ENCODE measurements at places on chromosomes 6 and 20.

GRCh38 chr6:7200598-7201443, 93.1 kb downstream of the RREB1 start:
- no peak for DNase-seq
- no peaks in the 10 kb centered on the region for H3K4me1 ChIP-seq
- no peaks in the 10 kb centered on the region for H3K27me3 ChIP-seq
- no peak overlapping the region for H3K27ac ChIP-seq
- H3K36me3 ChIP-seq: no peaks in the 10 kb centered on the region

DNA sequence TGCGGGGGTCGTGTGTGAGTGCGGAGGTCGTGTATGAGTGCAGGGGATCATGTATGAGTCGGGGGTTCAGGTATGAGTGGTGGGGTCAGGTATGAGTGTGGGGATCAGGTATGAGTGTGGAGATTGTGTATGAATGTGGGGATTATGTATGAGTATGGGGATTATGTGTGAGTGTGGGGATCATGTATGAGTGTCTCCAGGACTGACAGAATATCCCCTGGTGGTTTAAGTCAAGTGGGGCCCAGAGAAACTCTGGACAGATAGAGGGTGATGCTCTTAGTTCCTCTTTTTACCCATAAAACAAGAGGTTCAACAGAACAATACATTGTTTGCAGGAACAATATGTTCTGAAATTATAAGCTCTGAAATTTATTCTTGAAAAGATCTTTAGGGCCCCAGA, 131.9 kb downstream of the UST start:
- H3K27ac ChIP-seq: peak overlapping the region; percentile 23
- H3K4me3 ChIP-seq: no peak overlapping the region

GRCh38 chr6:142561511-142562265, 259.9 kb downstream of the ADGRG6 start:
- H3K27ac ChIP-seq: no peak overlapping the region
- H3K27me3 ChIP-seq: no peaks in the 10 kb centered on the region
- no peak overlapping the region for H3K4me3 ChIP-seq
- DNase-seq: no peak

DNA sequence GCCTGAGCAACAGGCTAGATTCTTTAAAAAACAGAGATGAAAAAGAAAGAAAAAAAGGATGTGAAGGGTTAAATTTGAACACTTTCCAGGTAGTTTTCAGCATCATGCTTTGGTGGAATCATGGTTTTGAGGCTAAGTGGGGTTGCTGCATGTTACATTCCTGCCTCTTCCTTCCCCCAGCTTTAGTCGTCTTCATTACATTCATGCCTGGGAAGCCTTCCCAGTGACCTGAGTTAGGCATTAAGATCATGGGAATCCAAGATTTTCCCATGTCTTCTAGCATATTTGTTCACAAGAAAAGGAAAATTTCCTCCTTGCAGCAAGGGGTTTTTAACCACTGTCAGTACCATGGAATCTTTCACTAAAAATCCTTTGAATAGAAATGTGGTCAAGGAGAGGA, 12.0 kb downstream of the TPX2 start:
- no peaks in the 10 kb centered on the region for H3K27me3 ChIP-seq
- no peaks in the 10 kb centered on the region for H3K36me3 ChIP-seq
- DNase-seq: no peak

DNA sequence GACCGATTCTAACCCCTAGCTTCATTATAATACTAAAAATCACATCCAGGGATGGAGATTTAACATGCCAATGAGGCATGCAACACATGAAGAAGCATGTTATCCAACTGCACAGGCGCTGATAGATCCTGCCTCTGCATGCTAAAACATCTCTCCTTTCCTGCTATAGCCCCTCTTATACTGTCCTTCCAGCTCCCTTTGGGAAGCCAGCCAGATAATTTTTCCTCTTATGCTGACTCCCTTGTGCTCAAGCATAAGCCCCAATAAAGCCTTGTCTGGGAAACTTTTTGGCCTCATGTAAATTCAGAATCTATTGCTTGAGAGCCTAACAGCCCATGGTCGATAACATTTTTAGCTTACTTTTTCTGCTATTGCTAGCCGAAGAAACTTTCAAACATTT, 404.3 kb downstream of the EPM2A start:
- DNase-seq: no peak
- H3K4me3 ChIP-seq: no peak overlapping the region
- H3K27ac ChIP-seq: no peak overlapping the region
- no peaks in the 10 kb centered on the region for H3K36me3 ChIP-seq
- H3K4me1 ChIP-seq: no peaks in the 10 kb centered on the region
- no peaks in the 10 kb centered on the region for H3K27me3 ChIP-seq

DNA sequence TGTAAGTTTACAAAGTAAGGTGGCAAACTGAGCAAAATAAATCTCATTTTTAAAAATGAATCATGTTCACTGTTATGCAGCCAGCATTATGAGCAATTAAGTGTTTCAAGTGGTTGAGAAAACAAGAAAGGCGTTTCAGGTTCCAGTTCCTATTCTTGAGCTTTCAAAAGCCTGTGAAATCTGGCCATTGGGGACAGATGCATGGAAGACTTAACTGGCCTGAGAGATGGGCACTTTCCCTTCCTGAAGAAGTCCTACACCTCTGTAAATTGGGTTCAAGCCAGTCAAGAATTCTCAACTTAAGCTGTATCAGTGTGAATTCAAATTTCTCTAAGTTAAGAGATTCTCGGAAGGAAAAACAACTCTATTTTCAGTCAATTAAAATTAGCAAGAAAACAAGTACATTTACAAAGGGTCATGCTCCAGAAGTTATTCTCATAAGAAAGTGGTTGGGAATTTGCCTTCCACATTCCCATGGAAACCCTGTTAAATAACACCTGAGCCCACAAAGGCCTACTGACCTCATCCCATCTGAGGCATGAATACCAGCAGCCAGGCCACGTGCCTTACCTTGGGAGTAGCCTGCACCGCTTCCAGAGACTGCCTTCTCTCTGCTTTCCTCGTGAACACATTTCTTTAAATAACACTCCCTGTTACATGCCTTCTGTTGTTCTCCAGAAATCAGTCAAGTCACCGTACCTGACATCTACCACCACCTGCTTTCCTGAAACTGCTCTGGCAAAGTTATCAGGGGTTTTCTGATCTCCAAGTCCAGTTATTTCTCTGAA, 19.4 kb downstream of the MAP3K5 start:
- no peaks in the 10 kb centered on the region for H3K27me3 ChIP-seq
- H3K4me1 ChIP-seq: no peaks in the 10 kb centered on the region
- no peak for DNase-seq
- no peak overlapping the region for H3K27ac ChIP-seq

DNA sequence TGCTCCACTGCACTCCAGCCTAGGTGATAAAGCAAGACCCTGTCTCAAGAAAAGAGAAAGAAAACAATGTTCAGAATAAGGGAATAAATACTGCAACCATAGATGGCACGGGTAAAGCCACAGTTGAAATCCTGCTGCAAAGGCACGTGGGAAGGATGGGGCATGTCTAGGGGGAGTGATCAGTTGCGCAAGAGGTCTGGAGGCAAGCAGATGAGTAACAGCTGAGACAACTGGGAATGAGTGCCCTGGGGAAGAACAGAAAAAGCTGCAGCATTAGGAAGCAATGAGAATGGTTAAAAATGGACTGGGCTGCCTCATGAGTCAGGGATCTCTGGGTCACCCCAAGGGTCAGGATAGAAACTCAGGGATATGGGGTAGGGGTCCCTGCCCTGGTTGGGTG, 96.3 kb downstream of the GMPR start:
- DNase-seq: no peak
- H3K36me3 ChIP-seq: no peaks in the 10 kb centered on the region
- H3K27ac ChIP-seq: no peak overlapping the region
